ENCODE measurements at places on chromosomes 2 and 18.

DNA sequence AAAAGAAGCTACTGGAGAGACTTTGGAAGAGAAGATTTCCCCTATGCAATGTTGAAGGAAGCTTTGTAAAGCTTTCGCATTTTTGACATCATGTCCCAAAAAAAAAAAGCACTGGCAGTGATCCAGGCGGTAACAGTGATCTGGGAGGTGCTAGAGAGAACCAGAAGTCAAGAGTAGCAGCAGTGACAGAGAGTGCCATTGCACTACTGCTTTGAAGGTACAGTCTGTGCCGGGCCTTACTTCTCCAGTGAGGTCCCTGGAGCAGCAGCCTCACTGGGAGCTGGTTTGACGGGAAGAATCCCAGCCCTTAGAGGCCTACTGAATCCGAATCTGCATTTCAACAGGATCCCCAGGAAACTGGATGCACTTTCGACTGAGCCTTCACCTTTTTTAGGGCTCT lies 50.9 kb upstream of the ATL2 start:
- DNase-seq = no peak

GRCh38 chr18:38751898-38752297 lies 1186.3 kb upstream of the CELF4 start:
- no peak for DNase-seq

- peak; percentile 81 for DNase-seq
Observed at GRCh38 chr2:97806738-97807618, 93.6 kb downstream of the ZAP70 start.

GRCh38 chr18:63229971-63230370 lies 89.6 kb downstream of the BCL2 start:
- DNase-seq = no peak

DNA sequence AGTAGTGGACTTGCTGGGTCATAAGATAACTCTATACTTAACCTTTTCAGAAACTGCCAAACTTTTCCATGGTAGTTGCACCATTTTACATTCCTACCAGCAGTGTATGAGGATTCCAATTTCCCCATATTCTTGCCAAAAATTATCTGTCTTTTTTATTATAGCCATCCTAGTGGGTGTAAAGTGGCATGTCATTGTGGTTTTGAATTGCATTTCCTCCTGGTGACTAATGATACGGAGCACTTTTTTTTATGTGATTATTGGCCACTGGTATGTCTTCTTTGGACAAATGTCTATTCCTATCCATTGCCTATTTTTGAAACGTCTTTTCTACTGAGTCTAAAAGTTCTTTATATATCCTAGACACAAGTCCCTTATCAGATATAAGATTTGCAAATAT lies 44.3 kb downstream of the CACNB4 start:
- DNase-seq = no peak

Measured in stimulated activated CD4-positive, alpha-beta T cell treated with anti-CD3 and anti-CD28 coated beads, Interleukin-2, amount 100 ng/mL, for 24 hours (primary cell).